ENCODE measurements at places on chromosomes 11 and 22.

- no peak for DNase-seq
Measured at GRCh38 chr11:45159781-45160365, 13.4 kb downstream of the PRDM11 start.

DNA sequence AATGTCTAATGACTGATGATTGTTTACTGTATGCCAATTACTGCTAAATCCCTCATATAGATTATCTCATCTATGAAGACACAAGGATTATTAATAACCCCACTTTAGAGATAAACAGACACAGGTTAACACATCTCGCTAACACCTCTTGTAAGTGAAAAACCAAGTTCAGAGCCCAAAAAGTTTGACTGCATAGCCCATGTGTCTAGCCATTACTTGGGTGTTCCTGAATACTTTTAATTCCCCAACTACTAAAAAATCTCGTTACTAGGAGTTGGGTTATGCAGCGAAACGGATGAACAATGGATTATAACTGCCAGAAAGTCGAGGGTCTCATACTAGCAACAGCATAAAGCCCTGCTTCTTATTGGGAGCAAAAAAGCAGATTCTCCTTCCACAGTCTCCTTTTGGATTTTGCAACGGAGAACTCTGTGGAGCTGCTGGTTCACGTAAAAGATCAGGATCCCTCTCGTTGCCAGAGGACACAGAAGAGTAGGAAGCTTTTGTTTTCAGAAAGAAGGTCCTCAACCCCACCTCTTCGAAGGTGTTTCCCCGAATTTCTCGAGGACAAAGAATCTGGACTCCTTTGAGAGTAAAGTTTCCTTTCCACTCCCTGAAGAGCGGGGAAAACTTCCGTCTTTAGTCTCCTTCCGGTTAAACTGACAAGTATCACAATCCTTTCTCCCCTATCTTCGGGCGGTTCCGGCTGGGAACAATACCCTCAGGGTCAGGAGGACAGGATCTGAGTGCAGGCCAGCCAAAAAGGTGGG is 979 bp downstream of the ZBED5 start:
- peak; percentile 12 for DNase-seq

DNA sequence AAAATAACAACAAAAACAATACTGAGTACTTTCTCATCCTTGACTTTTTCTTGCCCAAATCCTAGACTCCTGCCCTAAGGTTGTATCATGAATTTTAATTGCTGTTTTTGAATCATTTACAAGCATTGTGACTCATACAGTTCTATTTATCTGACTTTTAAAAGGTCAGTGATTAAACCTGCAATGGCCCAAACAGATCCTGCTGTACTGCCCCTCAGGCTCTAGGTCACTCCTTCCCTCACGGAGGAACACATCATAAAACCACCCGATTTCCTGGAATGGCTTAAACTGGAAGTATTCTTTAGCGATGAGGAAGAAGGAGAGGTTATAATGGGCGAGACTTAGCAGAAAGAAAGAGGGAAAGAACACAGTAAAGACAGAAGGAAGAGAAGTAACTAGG is 12.3 kb downstream of the ARFGAP3 start:
- no peak for DNase-seq

GRCh38 chr11:44327730-44328129 is 17.8 kb upstream of the ALX4 start:
- no peak for DNase-seq

DNA sequence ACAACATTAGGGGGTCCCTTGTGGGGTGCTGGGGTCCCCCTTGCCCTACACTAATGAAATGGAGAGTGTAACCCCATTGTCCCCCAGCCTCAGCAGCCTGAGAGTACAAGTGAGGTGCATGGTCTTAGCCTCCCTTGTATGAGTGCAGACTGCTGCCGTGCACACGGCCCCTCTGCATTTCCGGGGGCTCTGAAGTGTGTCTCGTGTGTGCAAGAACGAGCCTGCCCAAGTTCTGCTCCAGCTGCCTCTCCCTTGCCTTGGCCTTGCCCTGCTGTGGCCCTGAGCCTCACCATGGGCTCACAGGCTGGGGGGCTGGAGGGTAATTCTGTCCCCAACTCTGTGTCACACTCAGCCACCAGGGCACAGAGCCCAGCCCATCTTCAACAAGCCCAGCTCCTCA is 5.2 kb upstream of the EHD1 start:
- no peak for DNase-seq
